NCI-H1417 (cell line): ENCODE measurements at places on chromosomes 6 and 20.

DNA sequence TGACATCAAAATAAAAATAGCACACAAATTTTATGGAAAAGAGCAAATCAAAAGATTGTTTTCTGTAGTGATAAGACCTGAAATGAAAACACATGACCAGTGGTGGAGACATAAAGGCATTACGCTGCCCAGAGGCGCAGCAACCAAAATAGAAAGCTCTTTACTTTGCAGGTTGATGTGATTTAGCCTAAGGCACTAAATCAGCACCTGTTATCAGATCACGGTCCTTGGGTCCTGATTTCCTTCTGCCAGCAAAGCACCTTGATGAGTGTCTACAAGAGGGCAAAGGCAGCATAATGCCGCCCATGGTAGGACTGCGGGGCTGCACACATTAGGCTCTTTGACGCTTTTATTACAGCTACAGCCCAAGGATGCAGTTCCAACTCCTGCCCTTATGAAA, 19.3 kb upstream of the RAMACL start:
- DNase-seq, result peak; percentile 44

- no peak for DNase-seq
These were observed 155.8 kb upstream of the GGTLC1 start for GRCh38 chr20:24144371-24144770.

DNA sequence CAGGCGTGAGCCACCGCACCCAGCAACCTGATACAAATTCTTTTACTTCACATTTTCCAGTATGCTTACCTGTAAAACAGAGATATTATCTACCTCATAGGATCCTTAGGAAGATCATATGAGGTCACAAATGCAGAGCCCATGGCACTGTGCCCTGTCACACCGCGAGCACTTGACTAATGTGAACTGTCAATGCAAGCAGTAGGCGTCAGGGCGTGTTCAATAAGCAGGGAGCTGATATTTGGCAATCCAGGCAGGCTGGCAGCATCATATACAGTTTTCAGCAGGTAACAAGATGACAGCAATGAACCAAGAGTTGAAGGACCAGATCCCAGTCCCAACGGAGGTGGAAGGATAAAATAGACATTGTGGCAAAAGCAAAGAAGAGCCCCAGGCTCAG, 14.6 kb upstream of the ARID1B start:
- DNase-seq, result no peak

DNA sequence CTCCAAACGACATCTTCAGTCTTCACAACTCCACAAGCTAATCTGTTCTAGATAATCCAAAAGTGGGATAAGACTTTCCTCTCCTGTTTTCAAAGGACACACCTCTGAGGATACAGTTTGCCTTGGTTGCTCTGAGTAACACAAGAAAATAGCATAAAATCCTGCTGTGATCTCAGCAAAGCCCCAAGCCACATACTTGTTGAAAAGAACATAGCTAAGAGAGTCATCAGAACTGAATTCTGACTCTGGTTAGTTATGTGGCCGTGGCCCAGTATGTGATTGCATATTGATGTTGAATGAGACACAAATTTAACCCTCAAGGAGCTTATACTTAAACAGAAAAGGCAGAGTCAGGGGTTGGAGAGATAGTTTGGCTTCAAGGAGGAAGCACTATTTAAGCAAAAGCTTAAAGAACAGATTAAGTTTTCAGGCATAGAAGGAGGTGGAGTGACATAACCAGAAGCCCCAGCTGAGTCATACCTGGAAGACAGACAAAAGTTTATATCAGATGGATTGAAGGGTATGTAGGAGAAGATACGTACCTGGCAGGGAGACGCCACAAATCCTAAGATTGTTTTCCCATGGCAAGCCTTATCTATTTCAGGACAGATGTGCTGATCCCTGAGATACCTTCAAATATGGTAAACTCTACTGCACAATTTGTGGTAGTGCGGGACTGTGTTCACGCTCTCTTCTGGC, 41.2 kb downstream of the OPN5 start:
- no peak for DNase-seq

- no peak for DNase-seq
These were observed 273.9 kb downstream of the ZNF217 start for GRCh38 chr20:53319716-53320115.

- DNase-seq, result no peak
These were observed 29.4 kb downstream of the MDGA1 start for GRCh38 chr6:37668251-37668650.
